ENCODE measurements at places on chromosomes 16 and 17. TPM values are rescaled to one million over a fixed set of nuclear protein-coding genes. Genes with fewer than 3 reads are reported as not detected.

CFAP97D1 gene
- polyA plus RNA-seq: not detected

SLC5A10 gene
- polyA plus RNA-seq: 0.13 TPM

HIGD1B gene
- not detected for polyA plus RNA-seq

OR3A3 gene
- not detected for polyA plus RNA-seq

HOXB9 gene
- polyA plus RNA-seq: not detected

MRPS7 gene
- polyA plus RNA-seq: 95.9 TPM

USP43 gene
- not detected for polyA plus RNA-seq

TMC8 gene
- 68.9 TPM for polyA plus RNA-seq

LRRC45 gene
- polyA plus RNA-seq: 4.6 TPM

DNA sequence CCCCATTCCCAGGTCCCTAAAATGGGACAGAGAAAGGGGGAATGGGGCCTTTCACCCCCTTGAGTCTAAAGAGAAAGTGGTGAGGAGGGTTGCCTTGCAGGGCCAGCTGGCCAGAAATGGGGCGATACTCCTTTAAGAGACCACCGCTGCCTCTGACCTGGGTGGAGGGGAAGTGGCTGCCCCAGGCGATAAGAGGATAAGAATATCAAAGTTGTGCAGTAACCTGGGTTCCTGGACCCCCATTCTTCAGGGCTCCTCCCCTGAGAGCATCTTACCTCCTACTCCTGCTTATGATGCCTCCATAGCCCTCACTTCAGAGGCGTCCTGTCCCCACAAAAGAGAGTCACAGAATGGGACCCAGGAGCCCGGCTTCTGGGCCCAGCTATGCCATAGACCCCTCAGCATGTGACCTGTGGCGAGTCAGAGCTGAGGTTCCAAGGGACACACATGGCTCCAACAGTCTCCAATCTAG, 5.2 kb upstream of the TSPOAP1 start:
- DNase-seq: no peak
- peaks cover 13% of the 10 kb centered on the region for H3K36me3 ChIP-seq
- H3K4me1 ChIP-seq: peaks cover 74% of the 10 kb centered on the region

DNA sequence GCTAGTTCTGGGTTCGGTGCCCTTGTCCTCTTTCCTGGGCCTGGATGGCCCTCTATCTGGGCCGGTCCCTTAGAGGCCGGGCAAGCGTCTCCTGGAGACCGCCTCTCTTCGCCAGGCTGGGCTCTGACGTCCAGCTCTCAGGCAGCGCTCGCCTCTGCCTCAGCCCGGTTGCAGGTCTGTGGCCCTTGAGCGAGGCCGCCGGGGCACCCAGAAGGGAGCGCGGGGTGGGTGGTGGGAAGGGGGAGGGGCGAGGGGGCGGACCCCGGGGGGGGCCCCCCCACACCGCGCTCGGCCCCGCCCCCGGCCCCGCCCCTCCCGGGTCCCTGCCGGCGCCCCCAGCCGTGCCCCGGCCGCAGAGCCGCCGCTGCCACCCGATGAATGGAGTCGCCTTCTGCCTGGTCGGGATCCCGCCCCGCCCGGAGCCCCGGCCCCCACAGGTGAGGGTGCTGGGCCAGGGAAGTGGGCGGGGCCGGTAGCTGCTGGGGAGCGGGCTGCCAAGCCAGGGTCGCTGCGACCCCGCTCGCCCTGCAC, at the start of gene ARHGAP23:
Gene ARHGAP23, plus strand, starts transcription at position 353 of the 531 bp plus-strand sequence. Its CDS starts 22 bp downstream, at position 375.
- peak within 1 kb of the TSS; percentile 89 for H3K27ac ChIP-seq
- peaks cover 36% of the 10 kb centered on the region for H3K27me3 ChIP-seq
- peak; percentile 29 for DNase-seq
- no peaks in the 10 kb centered on the region for H3K36me3 ChIP-seq
- H3K4me3 ChIP-seq: peak within 1 kb of the TSS; percentile 76

DNA sequence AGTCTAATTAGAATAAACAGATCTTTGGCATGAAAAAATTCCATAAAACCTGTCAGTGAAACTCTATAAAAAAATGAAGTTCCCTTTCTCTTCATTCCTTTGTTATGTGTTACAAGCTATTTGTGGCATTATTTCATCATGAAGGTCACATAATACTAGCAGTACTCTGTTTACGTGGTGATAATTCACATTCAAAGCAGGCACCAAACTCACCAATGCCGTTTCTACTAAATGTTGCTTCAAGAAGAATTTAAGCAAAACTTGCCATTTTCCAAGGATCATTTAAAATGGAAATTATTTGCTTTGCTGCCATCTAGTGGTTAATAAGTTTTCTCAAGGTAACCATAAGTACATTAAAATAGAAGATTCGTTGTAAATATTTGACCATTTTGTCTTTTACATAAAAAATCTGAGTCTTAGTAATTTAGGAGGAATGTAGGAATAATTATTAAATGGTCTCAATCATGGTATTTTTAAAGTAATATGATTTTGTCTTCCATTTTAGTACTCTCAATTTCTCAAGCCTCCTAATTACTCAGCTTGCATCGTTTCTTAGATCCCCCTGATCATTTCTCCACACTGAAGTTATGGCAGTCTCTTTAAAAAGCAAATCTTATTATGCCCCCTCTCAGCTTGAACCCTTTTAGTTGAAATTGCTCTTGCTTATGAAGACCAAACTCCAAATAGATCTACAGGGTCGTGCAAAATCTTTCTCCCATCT, 80.8 kb downstream of the OMG start:
- no peak overlapping the region for H3K4me3 ChIP-seq
- peaks cover 5% of the 10 kb centered on the region for H3K36me3 ChIP-seq
- H3K27ac ChIP-seq: no peak overlapping the region
- no peaks in the 10 kb centered on the region for H3K4me1 ChIP-seq
- H3K27me3 ChIP-seq: no peaks in the 10 kb centered on the region
- peak; percentile 20 for DNase-seq

DNA sequence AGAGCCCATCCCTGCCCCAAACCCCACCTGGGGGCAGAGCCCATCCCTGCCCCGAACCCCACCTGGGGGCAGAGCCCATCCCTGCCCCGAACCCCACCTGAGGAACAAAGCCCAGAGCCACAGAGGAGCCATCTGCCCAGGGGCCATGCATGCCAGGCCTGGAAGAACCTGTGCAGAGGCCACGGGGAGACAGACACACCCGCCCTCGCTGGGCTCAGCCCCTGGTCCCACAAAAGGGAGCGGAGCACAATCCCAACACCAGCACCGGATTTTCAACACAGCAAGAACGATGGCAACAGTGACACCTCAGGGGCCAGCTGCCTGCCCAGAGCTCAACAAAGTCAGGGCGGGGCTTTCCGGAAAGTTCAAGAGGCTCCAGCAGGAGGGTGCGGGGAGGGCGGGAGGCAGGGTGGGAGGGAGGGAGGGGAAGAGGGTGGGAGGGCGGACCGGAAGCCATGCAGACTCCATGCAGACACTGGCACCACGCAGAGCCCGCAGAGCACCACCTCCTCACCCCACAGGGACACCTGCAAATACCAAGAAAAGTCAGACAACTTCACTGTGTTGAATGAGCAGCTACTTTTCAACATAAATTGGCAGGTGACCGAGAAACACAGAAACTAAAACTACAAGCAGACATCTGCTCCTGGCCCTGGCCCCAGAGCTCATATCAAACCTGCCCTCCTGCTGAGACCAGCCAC, 27.9 kb upstream of the C16orf95 start:
- peaks cover 8% of the 10 kb centered on the region for H3K36me3 ChIP-seq
- peak overlapping the region; percentile 68 for H3K4me3 ChIP-seq
- peak; percentile 11 for DNase-seq
- H3K27me3 ChIP-seq: no peaks in the 10 kb centered on the region

DNA sequence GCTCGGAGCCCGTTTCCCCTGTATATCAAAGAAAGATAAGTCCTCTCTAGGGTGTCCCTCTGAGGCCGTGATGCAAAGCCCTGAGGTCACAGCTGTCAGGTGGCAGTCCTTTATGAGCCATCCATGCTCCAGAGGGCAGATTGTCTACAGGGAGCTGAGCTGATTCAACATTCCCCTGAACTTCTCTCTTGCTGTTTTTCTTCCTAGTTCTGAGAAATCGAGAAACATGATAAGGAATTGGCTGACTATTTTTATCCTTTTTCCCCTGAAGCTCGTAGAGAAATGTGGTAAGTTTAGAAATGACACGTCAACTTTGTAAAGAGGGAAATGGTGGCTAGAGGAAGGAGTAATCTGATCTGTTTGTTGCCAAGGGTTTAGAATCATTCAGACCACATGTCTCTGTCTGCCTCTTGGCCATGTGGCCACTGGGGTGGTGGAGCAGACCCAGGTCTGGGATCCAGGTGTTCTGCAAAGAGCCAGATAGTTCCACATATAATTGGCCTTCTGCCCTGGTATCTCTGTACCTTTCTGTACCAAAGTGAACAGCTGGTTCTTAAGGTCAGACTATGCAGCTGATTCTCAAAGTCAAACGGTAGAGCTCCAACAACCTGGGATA, 3.5 kb downstream of the CTNS start:
- no peaks in the 10 kb centered on the region for H3K27me3 ChIP-seq
- no peak for DNase-seq
- H3K27ac ChIP-seq: peak overlapping the region; percentile 3
- no peak overlapping the region for H3K4me3 ChIP-seq
- H3K4me1 ChIP-seq: peaks cover 31% of the 10 kb centered on the region

DNA sequence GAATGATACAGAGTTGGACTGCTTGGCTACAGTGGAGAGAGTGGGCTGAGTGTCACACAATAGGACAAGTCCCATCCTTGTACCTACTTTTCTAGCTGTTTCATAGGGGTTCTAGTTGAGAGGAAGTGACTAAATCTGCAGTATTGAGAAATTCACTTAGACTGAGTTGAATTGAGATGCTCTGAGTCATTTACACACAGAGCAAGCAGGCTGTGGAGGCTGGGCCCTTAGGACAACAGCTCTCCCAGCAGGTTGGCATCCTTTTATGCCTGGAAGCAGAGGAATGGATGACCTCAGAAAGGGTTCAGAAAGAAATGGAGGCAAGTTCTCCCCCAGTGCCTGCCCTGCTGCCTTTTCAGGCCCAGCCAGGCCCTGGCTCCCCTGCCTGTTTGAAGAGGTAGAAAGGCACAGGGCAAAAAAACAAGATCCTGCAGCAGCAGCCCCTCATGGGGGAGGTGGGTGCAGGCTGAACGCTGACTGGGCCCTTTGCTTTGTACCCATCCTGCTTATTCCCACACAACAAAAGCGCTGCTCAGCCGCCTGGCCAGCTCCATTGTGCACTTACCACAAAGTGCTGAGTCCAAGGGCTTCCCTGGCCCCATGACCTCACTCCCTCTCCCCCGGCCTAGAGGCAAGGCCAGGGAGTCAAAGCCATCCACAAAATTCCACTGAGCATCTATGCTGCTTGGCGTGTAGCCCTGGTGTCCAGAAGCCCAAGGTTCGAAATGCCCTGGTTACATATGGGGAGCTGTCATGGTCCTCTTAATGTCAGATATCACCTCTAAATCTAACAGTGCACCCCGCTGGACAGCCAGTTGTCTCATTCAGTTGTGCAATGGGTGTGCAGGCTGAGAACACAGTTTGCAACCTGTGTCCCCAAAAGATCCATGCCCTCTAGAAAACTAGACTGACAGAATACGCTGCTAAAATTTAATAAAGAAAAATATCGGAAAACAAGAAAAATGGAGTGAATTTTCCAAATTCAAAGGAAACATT, 5.4 kb upstream of the CRYBA1 start:
- H3K4me1 ChIP-seq: no peaks in the 10 kb centered on the region
- no peak overlapping the region for H3K27ac ChIP-seq
- H3K4me3 ChIP-seq: no peak overlapping the region
- no peaks in the 10 kb centered on the region for H3K36me3 ChIP-seq
- no peak for DNase-seq
- no peaks in the 10 kb centered on the region for H3K27me3 ChIP-seq

DNA sequence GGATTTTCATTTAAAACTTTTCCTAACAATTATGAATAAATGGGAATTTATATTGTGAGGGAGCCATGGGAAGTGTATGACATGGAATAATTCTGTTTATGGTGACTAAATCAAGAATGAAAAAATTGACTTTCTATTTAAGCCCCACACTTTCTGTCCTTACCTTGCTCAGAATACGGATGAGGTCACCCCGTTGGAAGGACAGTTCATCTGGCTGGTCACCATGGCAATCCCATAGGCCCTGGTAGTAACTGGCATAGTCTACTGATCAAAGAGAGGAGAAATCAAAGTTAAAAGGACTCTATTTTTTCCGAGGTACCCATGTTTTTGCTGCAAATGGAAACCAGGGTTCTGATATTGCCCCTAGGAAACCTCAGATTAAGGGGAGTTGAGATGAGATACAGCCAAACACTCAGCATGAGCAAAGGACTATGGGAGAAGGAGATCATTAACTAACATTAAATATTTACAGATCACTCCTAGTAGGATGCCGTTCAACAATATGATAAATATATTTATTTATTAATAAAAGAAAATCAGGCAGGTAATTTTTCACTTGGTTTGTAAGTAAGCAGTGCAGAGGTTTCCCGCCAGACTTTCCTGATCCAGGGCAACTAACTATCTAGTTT, 54.9 kb downstream of the SNX11 start:
- no peak overlapping the region for H3K27ac ChIP-seq
- DNase-seq: no peak
- H3K4me3 ChIP-seq: no peak overlapping the region
- no peaks in the 10 kb centered on the region for H3K36me3 ChIP-seq

DNA sequence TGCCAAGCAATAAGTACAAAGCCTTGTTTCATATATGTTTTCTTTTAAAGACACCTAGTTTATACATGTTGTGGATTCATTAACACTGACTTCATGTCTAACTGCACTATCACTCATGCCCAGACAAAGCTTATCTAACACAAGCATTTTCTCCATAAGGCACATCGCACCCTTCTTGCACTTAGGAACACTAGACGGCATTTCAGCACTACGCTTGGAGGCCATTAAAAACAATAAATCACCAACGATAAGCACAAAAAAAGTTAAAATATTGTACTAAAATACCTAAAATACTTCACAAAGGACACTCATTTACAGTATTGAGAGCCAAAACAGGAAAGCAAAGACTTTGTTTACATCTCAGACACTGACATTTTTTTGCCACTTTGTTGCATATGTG, 39.0 kb upstream of the TEKT3 start:
- H3K36me3 ChIP-seq: no peaks in the 10 kb centered on the region

- DNase-seq: peak; percentile 48
- peak overlapping the region; percentile 91 for H3K4me3 ChIP-seq
- no peak overlapping the region for H3K27ac ChIP-seq
Observed at GRCh38 chr16:49857423-49858181, 1.7 kb upstream of the ZNF423 start.

DNA sequence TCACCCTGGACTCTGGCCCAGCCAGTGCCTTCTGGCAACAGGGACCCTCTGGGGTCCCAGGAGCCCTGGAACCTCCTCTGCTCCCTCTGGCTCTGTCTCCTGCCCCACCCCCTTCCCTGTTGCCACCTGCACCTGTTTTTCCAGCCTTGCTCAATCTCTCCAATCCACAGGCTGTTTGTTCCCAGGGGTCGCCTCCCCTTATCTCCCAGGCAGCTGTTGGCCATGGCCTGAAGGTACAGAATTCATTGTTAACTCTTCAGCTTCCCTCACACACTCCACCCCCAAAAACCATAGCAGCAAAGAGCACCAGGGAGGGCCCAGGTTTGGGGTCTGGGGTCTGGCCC, 39.3 kb upstream of the TOB1 start:
- no peak overlapping the region for H3K27ac ChIP-seq
- no peak overlapping the region for H3K4me3 ChIP-seq
- H3K27me3 ChIP-seq: no peaks in the 10 kb centered on the region

GRCh38 chr16:57822018-57822553, 19.8 kb upstream of the KIFC3 start:
- no peak for DNase-seq
- no peak overlapping the region for H3K27ac ChIP-seq
- H3K36me3 ChIP-seq: no peaks in the 10 kb centered on the region
- no peaks in the 10 kb centered on the region for H3K4me1 ChIP-seq

- peaks cover 16% of the 10 kb centered on the region for H3K27me3 ChIP-seq
- no peak overlapping the region for H3K4me3 ChIP-seq
- H3K36me3 ChIP-seq: no peaks in the 10 kb centered on the region
- DNase-seq: no peak
- no peaks in the 10 kb centered on the region for H3K4me1 ChIP-seq
- peak overlapping the region; percentile 32 for H3K27ac ChIP-seq
Observed at GRCh38 chr17:77521076-77521475, 380.3 kb downstream of the SEC14L1 start.

- H3K4me1 ChIP-seq: no peaks in the 10 kb centered on the region
- peaks cover 62% of the 10 kb centered on the region for H3K36me3 ChIP-seq
- no peak for DNase-seq
Observed at GRCh38 chr17:72822358-72823023, 270.0 kb downstream of the SLC39A11 start.

All from naive B cell (primary cell).